ENCODE measurements at places on chromosomes 4 and X.
A peak's percentile ranks its signal among the peaks of the same experiment; 100 is the strongest.

GRCh38 chr4:166622425-166622977 lies 611.8 kb downstream of the SPOCK3 start:
- DNase-seq: no peak

DNA sequence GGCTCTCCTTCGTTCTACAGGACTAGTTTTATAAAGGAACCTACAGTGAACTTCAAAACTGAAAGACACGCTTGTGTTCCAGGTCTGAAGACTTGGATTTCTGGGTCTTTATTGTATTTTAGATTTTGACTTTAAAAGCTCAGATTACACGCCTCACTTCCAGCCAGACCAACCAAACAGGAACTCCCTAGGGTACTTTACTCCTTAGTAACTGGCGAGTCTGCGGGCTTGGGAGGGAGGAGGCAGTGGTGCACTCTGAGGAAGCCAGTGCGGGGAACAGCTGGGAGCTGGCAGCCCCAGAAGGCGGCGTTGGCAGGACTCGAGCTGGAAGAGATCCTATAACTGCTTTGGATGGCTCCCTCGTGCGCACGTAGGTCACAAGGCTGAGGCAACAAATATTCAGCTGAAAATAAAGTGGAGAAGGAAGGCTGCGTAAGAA lies 391 bp upstream of the PHKA1 start:
- peak; percentile 6 for DNase-seq

DNA sequence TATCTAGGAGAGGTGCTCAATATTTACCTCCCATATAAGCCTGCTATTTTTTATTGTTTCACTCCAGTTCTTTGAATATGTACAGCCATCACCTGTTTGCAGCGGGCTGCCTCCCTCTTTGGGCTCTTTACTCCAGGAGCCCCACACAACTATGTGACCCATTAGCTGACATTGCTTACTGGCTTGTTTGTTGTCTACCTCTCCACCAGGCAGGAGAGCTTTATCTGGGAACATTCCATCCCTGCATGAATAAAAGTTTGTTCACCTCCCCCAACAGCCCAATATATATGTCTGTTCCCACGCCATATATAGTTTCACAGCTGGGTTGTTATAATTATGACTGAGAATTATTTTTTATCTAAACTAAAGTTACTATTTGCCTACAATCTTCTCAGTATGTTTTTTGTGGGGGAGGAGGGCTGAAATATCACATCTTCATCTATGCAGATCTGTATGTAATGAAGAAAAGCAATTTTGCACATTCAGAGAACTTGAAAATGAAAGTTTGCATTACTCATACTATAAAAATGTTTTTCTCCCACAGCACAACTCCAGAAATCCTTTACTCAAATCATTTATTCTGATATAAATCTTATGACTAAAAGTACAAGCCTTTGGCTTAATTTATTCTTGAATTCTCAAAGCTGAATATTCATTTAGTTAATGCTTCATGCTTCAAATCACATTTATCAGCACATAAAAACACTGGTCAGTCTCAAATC lies 61.2 kb upstream of the DAPP1 start:
- peak; percentile 5 for DNase-seq

GRCh38 chr4:116400480-116400879 lies 684.9 kb downstream of the TRAM1L1 start:
- no peak for DNase-seq

DNA sequence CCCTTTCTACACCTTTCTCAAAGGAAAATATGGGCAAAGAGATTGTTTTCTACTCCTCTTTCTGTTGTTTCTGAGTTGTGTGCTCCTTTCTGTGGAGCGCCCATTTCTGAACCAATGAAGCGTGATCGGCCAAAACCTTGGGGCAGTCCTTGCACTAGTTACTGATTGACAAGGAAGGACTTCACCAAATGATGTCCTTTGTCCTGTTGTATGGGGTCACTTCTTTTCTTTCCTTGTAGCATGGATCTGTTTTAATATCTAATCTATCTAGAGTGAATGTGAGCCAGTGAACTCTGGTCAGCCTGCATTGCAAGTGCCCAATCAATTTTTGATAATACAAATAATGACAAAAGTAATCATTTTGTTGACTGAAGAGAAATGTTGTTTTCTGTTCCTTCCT lies 94.5 kb downstream of the EGF start:
- no peak for DNase-seq

- DNase-seq: peak; percentile 6
Observed at GRCh38 chr4:92333016-92333415, 29.2 kb downstream of the GRID2 start.

DNA sequence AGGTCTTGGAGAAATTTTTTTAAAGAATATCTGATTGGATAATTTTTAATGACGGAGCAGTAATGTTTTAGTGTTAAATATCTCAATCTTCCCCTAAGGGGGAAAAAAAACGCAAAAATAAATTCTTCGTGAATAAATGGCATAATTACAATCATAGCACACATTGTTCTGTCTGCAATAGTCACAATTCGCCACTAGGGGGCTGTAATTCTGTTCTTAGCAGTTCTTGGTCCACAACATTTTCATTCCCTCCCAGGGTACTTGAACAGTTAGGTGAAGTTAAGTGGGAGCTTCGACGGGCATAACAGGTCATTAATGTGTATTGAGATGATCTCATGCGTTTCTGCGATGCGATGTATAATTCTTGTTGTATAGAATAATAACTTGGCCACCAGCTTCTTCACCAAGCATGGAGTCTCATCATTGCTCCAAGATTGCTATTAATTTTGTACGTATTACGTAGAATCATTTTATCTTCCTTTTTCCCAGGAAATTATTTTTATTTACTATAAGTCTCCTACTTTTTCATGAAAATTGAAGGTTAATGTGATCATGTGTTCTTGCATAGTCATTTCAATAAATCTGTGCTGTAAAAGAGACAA lies 27.2 kb downstream of the HTR2C start:
- DNase-seq: no peak

DNA sequence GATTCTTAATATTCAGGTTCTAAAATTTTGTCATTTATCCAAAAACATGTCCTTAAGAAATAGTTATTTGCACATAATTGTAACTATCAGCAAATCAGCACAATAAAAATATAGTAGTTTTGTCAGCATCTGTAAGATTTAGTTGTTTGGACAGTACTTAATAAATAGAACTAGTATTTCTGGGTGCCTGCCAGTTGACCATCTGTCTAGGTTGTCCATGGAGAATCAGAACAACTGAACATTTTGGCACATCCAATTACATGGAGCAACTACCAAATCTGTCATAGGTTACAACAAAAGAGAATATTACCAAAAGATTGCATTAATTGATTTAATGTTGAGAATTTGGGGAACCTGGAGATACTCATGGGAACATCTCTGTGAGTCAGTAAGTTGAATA lies 305.5 kb upstream of the TACR3 start:
- no peak for DNase-seq

DNA sequence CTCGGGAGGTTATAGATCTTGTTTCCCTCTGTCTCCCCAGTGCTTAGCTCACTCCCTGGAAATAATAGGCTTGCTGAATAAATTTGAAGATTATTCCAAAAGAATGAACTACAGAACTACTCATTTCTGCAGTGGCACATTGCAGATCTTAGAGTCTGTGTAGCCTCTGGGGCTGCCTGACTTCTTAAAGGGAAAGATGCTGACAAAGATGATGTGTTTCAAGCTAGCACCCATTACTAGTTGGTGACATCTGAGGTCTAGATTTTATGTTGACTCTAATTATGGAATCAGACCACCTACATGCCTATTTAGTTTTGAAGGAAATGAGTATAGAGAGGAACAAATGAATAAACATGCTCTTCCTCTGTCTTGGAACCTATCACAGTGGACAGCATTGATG lies 123.7 kb upstream of the KCNIP4 start:
- no peak for DNase-seq

GRCh38 chr4:165982934-165983333 lies 109.9 kb downstream of the TLL1 start:
- DNase-seq: no peak

GRCh38 chrX:154096140-154097002 lies 1.1 kb downstream of the MECP2 start:
- no peak for DNase-seq

GRCh38 chr4:141849778-141850177 lies 213.4 kb downstream of the IL15 start:
- no peak for DNase-seq

DNA sequence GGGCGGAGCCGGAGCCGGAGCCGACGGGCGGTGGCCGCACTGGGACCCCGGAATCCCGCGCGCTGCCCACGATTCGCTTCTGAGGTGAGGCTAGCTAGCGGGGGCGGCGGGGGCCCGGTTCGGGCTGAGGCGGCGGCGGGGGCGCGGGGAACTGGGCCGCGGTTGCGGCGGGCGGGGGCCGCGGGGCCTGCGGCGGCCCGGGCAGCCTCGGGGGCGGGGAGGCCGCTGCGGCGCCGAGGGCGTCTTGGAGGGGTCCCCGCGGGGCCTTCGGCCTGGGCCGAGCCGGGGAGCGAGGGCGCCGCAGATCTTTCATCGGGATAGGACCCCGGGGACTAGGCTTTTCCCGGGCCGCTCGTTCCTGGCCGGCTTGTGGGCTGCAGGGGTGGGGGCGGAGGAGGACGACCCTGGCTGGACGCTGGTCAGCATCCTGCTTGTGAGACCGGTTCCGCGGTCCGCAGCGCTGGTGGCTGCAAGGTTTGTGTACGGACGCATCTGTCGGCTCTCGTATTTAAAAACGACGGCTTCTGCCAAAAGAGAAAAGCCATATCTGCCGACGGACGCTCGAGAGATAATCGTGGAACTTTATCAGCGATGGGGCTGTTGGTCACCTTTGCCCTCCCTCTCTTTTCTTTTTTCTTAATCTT lies 419 bp downstream of the ADD1 start:
- no peak for DNase-seq

DNA sequence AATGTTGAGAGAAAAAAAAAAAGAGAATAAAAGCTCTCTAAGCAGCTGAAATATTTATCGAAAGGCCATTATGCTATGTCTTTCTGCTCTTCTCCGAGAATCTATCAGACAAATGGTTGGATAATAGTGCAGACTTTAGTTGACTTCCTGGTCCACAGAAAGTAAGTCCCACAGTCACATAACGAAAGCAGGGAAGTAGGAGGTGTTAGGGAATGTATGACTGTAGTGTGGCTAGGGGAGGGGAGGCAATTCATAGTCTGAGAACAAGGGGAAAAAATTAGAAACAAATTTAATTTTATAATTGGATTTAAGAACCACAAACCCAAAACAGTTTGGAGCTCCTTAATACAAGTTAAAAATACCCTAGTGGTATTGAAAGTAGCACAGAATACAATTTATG lies 79.7 kb upstream of the VEGFC start:
- no peak for DNase-seq

- no peak for DNase-seq
Observed at GRCh38 chr4:94550352-94550751, 98.6 kb downstream of the PDLIM5 start.

DNA sequence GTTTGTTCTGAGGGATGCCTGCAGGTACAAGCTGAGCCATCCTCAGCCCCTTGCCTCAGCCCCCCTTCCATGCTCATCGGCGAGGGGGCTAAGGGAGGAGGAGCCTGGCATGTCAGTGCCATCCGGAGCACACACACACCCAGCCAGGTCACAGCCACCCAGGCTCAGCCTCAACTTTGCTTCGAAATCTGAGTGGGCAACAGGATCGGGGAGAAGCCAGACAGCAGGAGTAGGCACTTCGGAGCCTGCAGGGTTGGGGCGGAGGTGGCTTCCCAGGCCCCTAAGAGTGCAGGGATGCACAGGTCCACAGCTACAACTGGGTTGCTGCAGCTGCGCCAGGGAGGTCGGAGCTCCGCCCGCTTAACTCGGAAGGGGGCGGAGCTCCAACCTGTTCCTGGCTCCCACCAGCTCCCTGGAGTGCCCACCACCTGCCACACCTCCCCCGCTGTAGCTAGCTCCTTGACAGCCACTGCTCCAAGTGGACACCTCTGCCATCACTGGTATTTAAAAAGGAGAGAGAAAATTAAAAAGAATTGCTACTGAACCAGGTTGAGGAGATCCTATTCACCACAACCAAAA lies 192.9 kb upstream of the GALNT7 start:
- DNase-seq: no peak

GRCh38 chr4:164977243-164978164 lies at the start of gene TRIM61:
Gene TRIM61 (minus strand): TSS chr4:164977657. CDS start chr4:164970002, 7,655 bp downstream.
- peak; percentile 57 for DNase-seq

Measured in hippocampal formation (tissue), 2 donors.